ENCODE measurements at places on chromosomes 12 and 14.

- no peak for DNase-seq
Measured at GRCh38 chr14:94998685-94999084, 158.6 kb downstream of the DICER1 start.

- DNase-seq = no peak
Measured at GRCh38 chr12:53090554-53090953, 6.9 kb upstream of the IGFBP6 start.

DNA sequence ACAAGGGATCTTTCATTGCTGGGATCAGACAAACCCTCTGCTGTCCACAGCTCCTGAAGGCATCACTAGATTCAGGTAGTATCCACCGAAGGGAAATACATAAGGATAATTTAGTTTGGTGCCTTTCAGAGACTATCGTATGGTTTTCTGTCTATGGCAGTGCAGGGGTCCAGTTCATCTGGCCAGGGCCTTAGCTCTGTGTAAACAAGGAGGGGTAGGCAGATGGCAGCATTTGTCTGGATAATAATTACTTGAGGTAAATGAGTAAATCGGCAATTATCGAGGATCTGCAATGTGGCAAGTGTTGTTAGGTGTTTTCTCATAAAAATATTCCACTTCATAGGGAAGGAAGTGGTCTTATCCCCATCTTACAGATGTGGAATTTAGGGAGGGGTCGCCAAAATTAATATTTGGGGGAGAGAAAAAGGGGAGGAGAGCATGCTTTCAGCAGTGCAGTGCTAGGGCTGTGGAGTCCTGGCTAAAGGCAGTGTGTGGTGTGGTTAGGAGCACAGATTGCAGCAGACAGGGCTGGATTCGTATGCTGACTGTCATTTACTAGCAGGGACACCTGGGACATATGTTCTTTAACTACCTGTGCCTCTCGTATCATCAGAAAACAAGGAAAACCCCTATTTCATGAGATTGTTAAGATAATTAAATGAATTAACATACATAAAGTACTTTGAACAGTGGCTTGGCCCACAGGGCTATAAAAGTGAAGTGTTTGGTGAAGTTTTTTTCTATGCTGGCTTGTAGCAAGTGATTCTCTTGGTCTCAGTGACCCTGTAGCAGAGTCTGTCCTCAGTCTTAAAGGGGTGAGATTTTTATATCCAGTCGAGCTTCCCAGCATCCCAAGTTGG, 27.1 kb downstream of the RASSF8 start:
- DNase-seq = no peak

DNA sequence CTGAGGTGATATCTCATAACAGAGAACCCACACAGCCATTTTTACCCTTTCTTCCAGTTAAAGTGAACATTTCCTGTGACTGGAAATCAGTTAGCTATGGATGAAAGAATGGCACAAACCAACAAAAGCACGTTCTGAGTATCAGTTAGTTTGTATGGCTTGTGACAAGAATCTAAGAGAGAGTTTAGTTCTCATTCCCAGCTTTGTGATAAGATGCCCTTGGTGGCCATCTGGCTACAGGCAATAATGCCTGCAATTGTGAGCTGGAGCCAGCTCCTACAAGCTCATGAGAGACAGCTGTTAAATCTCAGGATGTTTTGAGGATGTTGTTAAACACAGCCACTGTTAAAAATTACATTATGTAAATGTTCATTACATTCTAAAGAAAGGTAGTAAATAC, 122.0 kb upstream of the FRMD6 start:
- DNase-seq = no peak

- DNase-seq = no peak
Measured at GRCh38 chr12:118822512-118822911, 158.8 kb upstream of the SRRM4 start.
